ENCODE measurements at places on chromosomes 11 and 22.

GRCh38 chr11:111922803-111923202 is 4.1 kb downstream of the C11orf52 start:
- no peak for DNase-seq

GRCh38 chr11:64357904-64358535 is 942 bp upstream of the RPS6KA4 start:
- DNase-seq: no peak

DNA sequence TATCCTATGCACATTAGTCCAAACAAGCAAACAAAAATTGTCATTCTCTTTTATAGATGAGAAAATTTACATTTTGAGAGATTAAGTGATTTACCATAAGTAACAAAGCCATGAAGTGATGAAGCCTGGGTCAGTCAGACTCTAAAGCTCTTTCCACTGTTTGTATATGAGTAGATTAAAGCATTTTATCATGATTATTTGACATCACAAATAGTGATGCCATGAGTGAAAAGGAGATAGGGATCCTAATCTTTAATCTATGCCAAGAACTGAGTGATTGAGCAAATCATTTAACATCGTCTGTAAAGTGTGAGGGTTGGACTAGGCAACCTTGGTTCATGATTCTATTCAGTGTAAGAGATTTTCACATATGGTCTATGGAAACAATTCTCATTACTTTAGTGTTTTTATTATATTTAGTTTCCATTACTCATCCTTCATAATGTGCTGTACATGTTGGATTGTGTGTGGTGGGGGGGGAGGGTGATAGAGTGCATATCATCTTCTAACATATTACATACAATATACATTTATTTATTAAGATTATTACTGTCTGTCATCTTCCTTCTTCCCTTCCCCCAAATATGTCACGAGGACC is 50.7 kb downstream of the ARHGEF12 start:
- no peak for DNase-seq

GRCh38 chr22:17475318-17476230 is 87.7 kb upstream of the SLC25A18 start:
- DNase-seq: no peak
